ENCODE measurements at places on chromosomes 11 and 22.
A peak's percentile ranks its signal among the peaks of the same experiment; 100 is the strongest.

DNA sequence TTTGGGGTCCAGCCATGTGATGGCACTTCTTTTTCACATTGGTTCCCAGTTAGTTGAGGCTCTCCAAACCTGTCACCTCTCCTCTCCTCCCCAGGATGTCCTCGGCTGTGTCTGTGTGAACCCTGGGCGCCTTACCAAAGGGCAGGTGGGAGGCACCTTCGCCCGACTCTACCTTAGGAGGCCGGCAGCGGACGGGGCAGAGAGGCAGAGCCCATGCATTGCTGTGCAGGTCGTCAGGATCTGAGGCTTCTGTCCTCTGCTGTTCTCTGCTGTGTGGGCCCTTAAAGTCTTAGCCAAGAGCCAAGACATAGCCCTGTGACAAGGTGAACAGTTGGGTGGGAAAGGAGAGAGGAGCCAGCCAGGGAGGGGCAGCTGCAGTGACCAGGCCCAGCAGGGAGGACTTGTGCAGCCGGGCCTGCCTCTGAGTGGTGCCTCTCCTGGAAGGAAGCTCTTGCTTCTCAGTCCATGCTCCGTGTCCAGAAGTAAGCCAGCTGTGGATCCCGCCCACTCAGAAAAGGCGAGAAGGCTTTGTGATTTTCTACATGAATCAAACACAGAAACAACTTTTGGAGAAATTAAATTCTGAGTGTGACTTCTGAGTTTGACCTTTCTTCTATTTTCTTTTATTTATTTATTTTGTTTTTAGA lies 17.5 kb upstream of the CDC42EP2 start:
- no peak for DNase-seq

DNA sequence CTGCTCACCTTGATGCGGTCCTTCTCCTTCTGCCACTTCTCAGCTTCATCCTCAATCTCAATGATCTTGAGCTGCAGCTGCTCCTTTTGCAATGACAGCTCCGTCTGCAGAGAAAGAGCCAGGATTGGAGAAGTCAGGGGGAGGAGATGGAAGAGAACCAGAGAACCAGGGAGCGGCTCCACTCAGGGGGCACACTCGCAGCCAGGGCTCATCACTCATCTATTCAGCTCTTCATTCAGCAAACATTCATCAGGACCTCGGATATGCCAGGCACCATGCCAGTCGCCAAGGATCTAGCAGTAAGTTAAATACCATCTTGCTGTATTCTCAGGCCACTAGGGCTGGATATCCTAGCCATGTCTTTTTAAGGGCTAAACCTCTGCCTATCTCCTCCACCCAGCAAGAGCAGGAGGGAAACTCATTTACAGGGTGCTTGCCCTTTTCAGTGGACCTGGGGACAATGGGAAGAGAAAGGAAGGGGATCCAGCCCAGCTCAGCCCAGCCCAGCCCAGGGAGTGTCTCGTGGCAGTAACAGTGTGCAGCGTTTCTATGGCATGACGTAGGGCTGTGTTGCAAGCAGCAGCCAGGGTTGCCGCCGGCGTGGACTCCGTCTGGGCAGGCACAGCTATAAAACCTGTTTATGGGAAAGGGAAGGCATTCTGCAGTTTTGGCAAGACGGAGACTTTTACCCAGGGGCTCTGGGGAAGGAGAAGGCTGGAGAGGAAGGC lies 9.4 kb downstream of the TRIM29 start:
- peak; percentile 75 for DNase-seq

- DNase-seq = no peak
Measured at GRCh38 chr11:123122852-123123251, 60.9 kb upstream of the HSPA8 start.

GRCh38 chr11:126061707-126062678 lies 673 bp downstream of the CDON start:
- DNase-seq = peak; percentile 8

- no peak for DNase-seq
Measured at GRCh38 chr11:110098645-110099044, 5.5 kb downstream of the ZC3H12C start.

- DNase-seq = no peak
Measured at GRCh38 chr11:82730754-82731153, 2.9 kb downstream of the FAM181B start.

DNA sequence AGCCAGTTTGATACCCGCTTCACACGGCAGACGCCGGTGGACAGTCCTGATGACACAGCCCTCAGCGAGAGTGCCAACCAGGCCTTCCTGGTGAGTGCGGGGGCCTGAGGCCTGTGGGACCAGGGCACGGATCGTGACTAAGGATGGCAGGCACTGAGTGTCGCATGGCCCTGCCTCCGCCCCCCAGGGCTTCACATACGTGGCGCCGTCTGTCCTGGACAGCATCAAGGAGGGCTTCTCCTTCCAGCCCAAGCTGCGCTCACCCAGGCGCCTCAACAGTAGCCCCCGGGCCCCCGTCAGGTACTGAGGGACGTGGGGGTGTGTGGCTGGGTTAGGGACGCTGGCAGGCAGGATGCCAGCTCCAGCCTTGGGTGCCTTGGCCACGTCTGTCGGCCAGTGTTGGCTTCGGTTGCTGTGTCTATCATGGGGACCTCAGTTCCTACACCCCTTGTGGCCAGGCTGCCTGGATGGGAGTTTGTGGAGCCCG lies 3.0 kb downstream of the PTPRCAP start:
- DNase-seq = no peak

DNA sequence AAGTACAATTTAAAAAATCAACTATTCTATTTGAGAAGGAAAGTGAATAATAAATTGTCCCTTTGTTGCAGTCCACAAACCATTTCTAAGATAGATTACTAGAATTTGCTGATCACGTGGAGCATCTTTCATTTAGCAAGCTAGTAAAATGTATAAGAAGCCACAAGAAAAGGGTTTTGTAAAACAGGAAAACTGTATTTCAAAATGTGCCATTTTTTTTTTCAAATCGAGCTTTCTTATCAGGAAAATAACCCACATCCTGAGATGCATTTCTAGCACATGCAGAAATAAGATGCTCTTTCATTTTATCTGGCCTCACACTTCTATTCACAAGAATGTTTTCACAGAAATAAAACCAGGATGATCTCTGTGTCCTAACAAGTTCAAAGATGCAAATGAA lies 3.2 kb upstream of the PATE3 start:
- no peak for DNase-seq

DNA sequence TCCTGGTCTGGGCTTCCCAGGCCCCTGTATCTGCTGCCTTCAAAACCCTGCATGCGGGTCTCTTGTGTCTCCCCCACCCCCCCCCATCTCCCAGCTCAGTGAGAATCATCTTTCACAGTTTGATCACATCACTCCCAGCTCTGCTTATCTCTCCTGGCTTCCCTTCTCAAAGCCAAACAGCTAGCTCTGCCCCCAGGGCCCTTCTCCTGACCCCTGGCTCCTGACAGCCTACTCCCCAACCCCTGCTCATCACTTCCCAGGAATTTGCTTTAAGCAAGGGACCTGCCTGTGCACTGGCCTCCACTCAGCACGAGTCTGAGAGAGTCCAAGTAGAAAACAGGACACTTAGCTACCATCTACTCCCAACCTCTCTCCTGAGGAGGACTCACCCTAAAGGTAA lies 342.7 kb downstream of the TENM4 start:
- no peak for DNase-seq

DNA sequence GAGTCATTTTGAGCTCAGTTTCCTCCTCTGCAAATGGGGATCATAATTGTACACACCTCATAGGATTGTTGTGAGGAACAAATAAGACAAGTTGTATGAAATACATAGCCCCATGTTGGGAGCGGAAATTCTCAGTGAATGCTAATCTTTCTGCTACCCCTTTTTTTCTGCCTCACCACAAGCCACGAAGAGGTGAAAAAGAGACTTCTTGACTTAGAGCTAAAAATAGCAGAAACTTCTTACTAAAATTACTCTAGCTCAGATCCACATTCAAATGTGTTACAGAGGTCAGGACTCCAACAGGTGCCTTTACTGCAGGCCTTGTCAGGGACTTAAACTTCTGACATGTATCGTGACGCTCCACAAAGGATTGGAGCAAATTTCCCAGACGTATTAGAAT lies 128.5 kb downstream of the MIAT start:
- DNase-seq = no peak

- no peak for DNase-seq
Measured at GRCh38 chr22:47600281-47600680, 837.8 kb downstream of the TBC1D22A start.

DNA sequence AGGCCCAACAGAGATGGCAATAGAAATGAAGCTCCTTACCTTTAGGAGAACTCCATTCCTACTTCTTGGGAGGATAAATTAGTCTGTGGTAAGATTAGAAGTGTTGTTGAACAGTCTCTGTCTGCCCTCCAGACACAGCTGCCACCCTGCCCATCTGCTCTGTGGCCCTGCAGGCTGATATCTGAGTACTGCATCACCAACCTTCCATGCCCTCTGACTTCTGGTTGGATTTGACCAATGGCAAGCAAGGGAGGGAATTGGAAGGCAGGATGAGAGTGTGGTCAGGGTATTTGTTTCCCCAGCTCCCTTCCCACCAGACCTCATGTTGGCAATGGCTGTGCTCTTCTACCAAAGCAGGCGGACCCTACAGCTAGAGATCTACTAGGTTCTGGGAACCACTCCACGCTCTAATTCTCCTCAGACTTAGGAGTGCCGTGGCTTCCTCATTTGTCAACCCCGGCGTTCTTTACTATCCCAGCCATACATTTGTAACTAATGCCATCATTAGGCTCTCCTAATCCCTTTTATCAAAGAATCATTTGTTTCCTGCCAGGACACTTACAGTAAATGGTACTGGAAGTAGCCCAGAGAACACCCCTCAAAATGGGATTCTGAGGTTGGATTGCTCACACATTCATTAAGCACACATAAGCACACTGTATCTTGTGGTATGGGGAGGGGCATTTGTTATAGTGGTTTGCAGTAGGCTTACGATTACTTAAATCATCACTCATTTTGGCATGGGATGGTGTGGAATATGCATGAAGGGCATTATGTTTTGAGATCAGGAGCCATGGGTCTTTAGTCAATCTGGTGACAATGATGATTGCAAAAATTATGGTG lies 35.4 kb upstream of the CD44 start:
- no peak for DNase-seq

GRCh38 chr11:116311206-116311605 lies 461.6 kb downstream of the BUD13 start:
- DNase-seq = no peak

DNA sequence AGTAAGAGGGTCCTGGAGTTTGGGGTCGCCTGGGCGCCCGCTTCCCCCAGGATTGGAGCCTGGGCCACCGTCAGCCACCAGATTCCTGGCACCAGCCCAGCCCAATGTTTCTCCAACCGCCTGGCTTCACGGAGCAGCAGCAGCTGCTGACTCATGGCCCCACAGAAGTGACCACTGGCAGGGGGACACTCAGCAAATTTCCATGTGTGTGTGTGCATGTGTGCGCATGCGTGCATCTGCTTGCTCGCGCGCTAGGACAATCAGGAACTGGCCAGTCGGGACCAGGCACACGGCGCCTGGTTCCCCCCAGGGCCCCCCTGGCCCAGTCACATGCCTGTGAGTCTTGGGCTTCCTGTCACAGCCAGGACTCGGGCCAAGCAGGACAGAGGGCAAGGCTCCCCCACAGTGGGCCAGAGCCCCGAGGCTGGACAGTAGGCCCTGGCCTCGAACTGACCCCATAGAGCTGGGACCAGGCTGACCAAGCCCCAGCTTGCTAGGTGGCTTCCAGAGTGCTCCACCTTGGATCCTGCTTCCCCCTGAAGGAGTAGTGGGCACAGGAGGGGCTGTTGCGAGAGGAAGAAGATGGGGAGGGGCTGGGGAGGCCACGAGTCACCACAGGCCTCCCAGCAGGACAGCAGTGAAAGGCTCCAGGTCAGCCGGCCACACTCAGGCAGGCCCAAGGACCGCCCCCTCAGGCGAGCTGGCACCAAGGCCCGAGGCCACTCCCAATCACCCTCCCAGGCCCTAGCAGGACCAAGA lies 3.2 kb downstream of the CTSD start:
- peak; percentile 82 for DNase-seq

GRCh38 chr11:1641096-1641495 lies 11.5 kb downstream of the KRTAP5-5 start:
- no peak for DNase-seq

GRCh38 chr11:60680455-60681119 lies 18.8 kb upstream of the MS4A8 start:
- no peak for DNase-seq

DNA sequence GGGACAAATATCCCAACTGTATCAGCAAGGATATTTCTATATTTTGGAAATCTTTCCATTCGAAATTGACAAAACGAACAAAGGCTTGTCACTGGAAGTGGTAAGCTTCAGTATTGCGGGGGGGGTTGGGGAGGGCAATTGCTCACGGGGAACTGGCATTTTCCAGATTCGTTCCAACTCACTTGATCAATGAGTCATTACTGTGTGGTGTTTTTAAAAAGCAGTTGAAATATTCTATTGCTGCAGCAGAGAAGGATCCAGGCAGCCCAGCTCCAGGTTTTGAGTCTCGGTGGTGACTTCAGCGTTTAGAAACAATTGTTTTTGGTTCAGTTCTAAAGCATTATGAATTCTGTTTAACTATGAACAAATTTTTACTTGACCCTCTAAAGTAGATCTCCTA lies 33.8 kb upstream of the FBLN1 start:
- peak; percentile 85 for DNase-seq

DNA sequence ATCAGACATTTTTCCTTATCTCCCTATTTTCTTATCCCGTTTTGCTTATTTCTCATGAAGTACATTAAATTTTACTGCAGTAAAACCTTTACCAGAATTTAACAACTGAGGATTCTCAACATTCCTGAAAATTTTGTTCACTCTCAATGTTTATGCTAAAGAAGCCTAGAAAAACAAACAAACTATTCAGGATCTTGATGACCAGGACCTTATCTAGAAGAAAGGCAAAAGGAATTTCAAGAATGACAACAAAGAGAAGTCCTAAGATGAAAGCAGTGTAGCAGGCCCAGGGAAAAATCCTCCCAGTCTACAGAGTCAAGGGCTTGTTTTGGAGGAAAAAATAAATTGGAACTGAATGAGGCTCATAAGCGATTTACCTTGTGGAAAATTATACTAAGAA lies 283.3 kb upstream of the ARHGAP42 start:
- no peak for DNase-seq

DNA sequence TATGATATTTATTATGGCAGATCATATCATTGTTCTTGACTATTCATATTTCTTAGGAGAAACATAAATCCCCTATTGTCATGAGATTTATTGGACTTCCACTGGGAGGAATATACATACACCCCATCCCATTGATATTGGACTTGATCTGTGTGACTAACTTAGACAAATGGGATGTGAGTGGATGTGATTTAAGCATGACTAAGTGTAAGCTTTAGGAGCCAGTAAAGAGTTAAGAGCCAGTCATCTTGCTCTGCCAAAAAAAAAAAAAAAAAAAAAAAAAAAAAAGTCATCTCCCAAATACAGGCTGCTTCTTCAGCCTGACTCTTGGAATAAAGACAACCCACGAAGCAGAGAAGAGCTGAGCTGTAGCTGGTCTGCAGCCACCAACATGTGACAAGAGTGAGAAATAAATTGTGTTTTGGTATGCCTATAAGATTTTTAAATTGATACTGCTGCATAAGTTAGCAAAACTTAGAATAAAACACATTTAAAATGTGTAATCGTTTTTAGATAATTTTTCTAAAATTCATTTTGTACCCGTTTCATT lies 595.0 kb upstream of the LRRC4C start:
- DNase-seq = no peak

GRCh38 chr11:67303835-67304411 lies 593 bp downstream of the SSH3 start:
- DNase-seq = no peak

Data from foreskin fibroblast (primary cell).